ENCODE measurements at places on chromosomes 11 and 22. TPM values are rescaled to one million over a fixed set of nuclear protein-coding genes. Genes with fewer than 3 reads are reported as not detected.

The NPAS4 gene
- total RNA-seq, result not detected

The CHORDC1 gene
- total RNA-seq, result 48.9 TPM

The RPS6KA4 gene
- total RNA-seq, result 113 TPM

The TSPAN18 gene
- 13.3 TPM for total RNA-seq

- peak; percentile 67 for DNase-seq
Observed at GRCh38 chr22:39690881-39691605, 120.5 kb downstream of the CACNA1I start.

GRCh38 chr22:27372969-27373670, 428.4 kb downstream of the MN1 start:
- no peak for DNase-seq

- DNase-seq, result no peak
Observed at GRCh38 chr22:37775785-37776638, 31.7 kb upstream of the GCAT start.

GRCh38 chr11:3849297-3849874, 6.1 kb upstream of the STIM1 start:
- peak; percentile 60 for DNase-seq
